CMK (cell line): ENCODE measurements at places on chromosomes 13 and 19.

GRCh38 chr19:15437355-15438123, 12.2 kb downstream of the WIZ start:
- DNase-seq, result no peak

DNA sequence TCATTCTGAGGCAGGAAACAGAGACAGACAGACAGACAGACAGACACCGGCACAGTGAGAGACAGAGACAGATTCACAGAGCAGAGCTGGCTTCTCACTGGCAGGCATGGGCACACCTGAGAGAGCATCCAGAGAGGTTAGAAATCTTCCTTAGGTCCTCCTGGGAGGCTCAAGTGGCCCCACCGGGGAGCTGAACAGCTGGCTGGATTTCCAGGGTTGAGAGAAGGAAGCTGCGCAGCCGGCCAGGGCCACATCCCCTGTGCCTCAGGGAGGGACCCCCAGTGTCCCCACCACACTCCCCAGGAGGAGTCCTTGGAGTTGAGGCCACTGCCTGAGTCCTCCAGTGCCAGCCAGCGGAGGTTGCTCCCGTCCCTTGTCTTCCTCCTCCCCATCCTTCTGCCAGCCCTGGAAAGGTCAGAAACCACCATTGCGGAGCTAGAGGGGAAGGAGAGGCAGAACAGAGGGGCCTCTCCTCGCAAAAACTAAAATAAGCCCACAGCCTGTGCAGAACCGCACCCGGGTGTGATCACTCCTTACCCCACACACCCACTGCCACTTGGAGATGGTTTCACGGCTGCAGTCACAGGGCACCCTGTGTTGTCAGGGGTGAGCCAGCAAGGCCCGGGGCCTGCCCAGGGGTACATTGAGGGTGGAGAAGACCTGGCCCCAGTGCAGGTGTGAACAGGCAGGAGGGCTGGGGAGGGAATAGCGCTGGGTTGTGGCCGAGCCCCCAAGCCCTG, 4.2 kb downstream of the FFAR3 start:
- no peak for DNase-seq

DNA sequence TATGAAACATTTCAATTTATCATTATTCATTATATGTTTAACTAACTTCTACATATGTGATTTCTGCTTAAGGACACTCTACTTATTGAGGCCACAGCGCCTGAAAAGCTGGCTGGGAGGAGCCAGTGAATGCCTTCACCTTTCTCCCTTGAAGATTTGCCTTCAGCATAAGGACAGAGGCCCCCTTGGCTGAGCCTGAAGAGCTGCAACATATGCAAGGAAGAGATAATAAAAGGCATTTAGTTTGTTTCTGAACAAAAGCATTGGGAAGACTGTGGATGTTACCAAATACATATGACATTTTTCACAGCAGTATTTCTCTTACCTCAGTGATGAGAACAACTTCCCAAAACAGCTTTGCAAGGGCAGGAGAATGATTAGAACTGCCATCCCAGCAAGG, 92.1 kb downstream of the ABCC4 start:
- no peak for DNase-seq

- DNase-seq, result peak; percentile 91
These were observed 2.6 kb upstream of the SPACA6 start for GRCh38 chr19:51690454-51691073.

DNA sequence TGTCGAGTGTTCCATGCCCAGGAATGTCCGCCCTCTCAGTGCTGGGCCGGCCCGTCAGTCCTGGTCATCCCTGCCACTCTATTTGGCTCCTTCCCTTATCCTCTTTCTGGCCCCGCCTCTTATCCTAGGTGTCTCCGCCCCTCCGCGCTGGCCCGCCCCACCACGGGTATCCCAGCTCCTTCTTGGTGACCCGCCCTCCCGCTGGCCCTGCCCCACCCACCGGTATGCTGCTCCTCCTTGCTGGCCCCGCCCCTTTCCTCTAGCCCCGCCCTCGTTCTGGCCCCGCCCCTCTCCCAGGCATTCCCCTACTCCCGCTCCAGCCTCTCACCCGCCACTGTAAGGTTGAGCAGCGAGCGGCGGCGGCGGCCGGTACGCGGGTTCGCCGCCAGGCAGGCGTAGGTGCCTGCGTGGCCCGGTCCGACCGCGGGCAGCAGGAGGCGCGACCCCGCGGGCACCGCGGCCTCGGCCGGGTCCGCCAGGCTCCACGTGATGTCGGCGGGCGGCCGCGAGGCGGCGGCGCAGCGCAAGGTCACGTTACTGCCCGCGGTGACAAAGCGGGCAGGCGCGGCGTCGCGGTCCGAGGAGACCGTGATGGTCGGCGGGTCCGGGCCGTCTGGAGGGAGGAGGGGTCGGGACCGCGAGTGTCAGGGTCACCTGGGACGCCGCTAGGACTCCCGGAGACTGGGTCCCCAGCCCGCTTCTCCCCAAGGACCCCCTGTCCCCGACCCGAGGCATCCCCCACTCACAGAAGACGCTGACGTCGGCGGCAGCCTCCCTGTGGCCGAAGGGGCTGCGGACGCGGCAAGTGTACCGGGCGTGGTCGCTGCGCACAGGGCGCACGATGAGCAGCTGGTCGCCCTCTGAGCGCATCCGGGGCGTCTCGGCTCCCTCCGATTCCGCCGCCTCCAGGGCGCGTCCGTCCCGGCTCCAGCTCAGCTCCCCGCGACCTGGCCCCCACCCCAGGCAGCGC, 2.0 kb downstream of the VSIG10L start:
- DNase-seq, result peak; percentile 96

GRCh38 chr13:53001444-53002225, 27.0 kb upstream of the OLFM4 start:
- no peak for DNase-seq

- DNase-seq, result no peak
These were observed at the start of gene SERPINE3 for GRCh38 chr13:51339354-51339753. TSS of gene SERPINE3 (plus strand) at chr13:51339691. CDS start at chr13:51341092, 1,401 bp downstream.

GRCh38 chr19:49749771-49750170, 13.3 kb downstream of the TSKS start:
- DNase-seq, result no peak

DNA sequence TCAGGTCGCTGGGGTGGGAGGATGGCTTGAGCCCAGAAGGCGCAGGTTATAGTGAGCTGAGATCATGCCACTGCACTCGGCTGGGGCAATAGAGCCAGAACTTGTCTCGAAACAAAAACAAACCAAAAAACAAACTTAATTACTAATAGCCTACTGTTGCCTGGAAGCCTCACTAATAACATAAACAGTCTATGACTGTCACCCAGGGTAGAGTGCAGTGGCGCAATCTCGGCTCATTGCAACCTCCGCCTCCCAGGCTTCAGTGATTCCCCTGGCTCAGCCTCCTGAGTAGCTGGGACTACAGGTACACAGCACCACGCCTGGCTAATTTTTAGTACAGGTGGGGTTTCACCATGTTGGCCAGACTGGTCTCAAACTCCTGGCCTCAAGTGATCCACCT, 18.0 kb downstream of the CATSPERD start:
- no peak for DNase-seq

- DNase-seq, result no peak
These were observed 7.9 kb upstream of the FRY start for GRCh38 chr13:32023698-32024097.

GRCh38 chr19:18160493-18160970, 7.6 kb downstream of the PIK3R2 start:
- DNase-seq, result no peak

DNA sequence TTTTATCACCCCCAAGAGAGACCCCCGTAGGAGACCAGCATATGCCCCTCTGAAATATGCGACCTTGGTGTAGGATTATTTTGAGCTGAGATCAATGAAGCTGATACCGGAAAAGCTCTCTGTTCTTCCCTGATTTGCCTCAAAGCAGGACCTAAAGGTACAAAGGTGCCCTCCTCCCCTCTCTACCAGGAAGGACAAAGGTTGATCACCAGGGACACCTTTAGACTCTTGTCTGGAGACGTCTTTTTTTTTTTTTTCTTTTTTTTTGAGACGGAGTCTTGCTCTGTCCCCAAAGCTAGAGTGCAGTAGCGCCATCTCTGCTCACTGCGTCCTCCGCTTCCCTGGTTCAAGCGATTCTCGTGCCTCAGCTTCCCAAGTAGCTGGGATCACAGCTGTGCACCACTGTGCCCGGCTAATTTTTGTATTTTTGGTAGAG, 792 bp upstream of the PEX11G start:
- no peak for DNase-seq

DNA sequence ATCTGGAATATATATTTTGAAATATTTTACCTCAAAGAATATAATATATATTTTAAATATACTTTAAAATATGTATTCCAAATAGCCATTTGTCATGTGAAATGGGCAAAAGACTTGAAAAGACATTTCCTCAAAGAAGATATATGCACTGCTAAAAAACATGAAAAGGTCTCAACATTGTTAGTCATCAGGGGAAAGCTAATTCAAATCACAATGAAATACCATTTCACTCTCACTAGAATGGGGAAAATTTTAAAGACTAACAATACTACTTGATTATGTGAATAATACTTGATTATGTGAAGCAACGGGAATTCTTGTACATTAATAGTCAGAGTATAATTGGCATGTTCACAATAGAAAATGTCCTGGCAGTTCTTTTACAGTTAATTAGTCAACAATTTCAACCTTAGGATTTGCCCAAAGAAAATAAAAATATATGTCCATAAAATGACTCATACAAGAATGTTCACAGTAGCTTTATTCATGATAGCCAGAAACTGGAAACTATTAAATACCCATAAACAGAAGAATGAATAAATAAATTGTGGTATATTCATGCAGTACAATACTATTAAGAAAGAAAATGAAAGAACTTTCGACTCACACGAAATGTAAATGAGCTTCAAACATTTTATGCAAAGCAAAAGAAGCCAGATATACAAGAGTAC, 6.8 kb upstream of the KBTBD6 start:
- no peak for DNase-seq

- DNase-seq, result no peak
These were observed 15.0 kb downstream of the ZNF114 start for GRCh38 chr19:48284896-48285295.

DNA sequence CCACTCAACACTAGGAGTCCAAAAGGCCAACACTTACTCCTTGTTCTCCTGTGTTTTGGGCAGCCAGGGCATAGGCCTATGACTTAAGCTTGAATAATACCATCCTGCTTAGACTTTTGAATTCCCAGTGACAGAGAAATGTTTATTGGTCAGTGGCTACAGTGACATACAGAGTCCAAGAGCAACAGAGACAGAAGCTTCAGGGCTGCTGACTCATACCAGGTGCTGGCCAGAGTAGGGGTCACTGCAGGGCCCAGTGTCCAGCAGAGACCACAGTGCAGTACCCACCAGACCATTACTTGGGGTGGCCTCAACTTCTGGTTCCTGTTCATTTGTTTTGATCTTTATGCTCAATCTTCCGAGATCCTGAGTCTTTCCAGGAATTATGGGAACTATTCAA, 6.0 kb upstream of the FREM2 start:
- no peak for DNase-seq

- DNase-seq, result no peak
These were observed 256.6 kb downstream of the ABCC4 start for GRCh38 chr13:95044452-95045205.

DNA sequence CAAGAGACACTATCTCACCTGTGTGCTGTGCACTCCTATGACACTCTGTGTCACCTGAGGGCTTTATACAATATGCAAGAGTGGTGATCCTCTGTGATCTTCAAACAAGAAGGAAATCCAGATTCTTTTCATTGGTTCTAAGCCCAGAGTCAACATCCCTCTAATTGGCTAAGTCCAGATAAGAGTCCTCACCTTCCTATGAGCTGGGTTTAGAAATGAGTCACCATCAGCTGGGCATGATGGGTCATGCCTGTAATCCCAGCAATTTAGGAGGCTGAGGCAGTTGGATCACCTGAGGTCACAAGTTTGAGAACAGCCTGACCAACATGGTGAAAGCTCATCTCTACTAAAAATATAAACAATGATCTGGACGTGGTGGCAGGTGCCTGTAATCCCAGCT, 144.4 kb downstream of the ZNF675 start:
- no peak for DNase-seq

DNA sequence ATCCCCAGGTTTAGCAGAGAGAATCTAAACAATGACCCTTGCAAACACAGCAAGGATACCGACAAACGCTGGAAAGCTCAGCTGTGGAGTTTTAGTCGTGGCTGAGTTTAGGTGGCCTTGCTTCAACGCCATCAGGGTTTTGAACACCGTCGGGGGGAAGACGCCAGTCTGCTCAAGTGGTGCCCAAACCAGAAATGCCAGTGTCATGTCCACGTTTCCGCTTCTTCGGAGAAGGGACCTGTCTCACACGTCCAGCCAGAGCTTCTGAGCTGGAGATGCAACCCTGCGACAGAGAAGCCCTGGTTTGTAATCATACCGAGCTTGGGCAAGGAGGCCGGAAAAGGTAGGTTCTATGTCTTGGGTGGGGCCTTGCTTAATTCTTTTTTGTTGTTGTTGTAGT, 42.6 kb upstream of the ATP11A start:
- no peak for DNase-seq

GRCh38 chr19:36115453-36116343, at the start of gene TBCB:
TSS of gene TBCB (plus strand) at chr19:36115468. CDS start at chr19:36115561, 93 bp downstream.
- DNase-seq, result peak; percentile 59

GRCh38 chr13:43251961-43252360, 228.6 kb downstream of the DNAJC15 start:
- DNase-seq, result no peak

- DNase-seq, result no peak
These were observed 25.6 kb downstream of the DHRS12 start for GRCh38 chr13:51778392-51778791.

GRCh38 chr19:6185093-6185834, 49.8 kb downstream of the ACSBG2 start:
- DNase-seq, result no peak

- no peak for DNase-seq
These were observed 183.6 kb upstream of the EDNRB start for GRCh38 chr13:78102121-78102677.

DNA sequence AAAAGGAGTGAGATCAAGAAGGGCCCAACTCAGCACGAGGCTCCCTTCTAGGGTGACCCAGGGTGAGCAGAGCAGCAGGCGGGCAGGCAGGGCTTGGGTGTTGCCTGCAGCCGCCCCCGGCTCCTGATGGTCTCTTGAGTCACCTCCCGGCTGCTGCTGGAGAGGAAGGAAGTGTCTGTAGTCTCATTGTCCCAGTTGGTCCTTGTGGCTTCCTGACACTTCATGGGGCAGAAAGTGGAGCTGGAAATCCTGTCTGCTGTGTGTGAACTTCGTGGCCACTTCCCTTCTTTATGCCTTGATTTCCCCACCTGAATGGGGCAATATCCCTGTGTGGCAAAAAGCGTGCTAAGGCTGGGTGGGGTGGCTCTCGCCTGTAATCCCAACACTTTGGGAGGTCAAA, 2.5 kb downstream of the MAP1S start:
- DNase-seq, result no peak

DNA sequence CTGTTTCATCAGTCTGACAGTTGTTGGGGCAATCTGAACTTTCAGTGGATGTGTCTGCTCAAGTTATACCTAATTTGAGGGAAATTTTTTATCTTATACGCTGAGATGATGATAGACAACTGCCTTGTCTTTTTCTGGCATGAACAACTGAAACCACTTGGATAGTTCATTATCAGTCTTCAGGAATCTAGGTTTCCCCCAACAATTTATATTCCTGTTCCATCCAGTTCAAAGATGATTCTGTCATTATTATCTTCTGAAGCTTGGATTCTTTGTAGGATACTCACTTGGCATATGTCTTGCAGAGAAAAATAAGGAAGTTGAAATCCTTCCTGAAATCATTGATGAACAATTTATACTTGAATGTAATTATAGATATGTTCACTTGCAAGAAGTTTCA, 193.7 kb downstream of the LMO7 start:
- no peak for DNase-seq

- DNase-seq, result no peak
These were observed 67.9 kb downstream of the PCCA start for GRCh38 chr13:100156788-100157187.
